IPS DF 19.7 (cell line): ENCODE measurements at places on chromosomes 2 and 18.

GRCh38 chr2:50723286-50723938 lies 308.5 kb downstream of the NRXN1 start:
- DNase-seq: no peak

DNA sequence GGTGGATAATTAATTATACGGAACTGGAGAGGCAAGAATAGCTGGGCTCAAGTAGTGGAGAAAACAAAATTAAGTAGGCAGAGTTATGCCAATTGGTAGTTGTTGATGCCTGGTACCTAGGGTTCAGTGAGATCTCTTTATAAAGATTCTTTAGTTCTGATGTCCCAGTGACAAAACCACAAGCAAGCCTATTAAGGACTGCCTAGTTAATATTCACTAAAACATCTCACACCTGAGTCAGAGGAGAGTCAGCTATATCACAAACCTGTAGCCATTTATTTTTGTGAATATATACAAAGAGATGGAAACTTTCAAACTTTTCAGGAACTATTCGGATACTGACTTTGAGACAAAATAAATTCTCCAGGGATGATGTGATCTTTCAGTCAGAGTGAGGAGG lies 213.9 kb upstream of the CYP26B1 start:
- DNase-seq: no peak

- no peak for DNase-seq
Measured at GRCh38 chr18:60981682-60982328, 351.4 kb upstream of the CDH20 start.

DNA sequence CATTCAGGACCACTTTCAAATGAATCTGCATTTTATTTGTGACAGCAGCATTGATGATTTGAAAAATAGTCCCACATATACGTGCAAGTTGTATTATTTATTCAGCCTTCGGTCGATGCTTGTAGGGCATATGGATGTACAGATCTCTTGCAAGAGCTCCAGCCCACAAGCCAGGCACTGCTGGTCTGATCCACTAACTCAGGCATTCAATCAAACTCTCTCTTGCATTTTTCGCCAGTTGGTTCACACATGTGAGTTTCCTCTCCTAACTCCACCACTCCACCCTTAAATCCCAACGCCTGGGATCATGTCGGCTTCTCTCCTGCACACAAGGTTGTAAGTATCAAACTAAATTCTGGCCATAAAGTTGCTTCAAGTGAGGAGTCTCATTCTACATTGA lies 318.7 kb downstream of the CYP26B1 start:
- no peak for DNase-seq

DNA sequence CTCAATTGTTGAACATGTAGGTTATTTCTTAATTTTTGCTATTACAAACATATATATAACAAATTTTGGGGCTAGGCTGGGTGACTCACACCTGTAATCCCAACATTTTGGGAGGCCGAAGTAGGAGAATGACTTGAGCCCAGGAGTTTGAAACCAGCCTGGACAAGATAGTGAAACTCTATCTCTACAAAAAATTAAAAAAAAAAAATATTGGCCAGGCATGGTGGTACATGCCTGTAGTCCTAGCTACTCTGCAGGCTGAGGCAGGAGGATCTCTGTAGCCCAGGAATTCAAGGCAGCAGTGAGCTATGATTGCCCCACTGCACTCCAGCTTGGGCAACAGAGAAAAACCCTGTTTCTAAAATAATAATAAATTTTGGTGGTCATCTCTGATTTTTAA lies 23.5 kb downstream of the SLC4A1AP start:
- no peak for DNase-seq
